Fibroblast of skin of right quadriceps (primary cell): ENCODE measurements at places on chromosomes 16 and 17.

GRCh38 chr17:3643889-3644349 lies 7.4 kb downstream of the CTNS start:
- no peak for DNase-seq

- DNase-seq = peak; percentile 50
Observed at GRCh38 chr17:72556944-72557826, 436.4 kb downstream of the SOX9 start.

- no peak for DNase-seq
Observed at GRCh38 chr16:79053577-79053976, 547.0 kb downstream of the MAF start.

- no peak for DNase-seq
Observed at GRCh38 chr17:49914664-49915063, 54.3 kb upstream of the DLX4 start.

- DNase-seq = no peak
Observed at GRCh38 chr16:13348416-13348815, 447.0 kb downstream of the SHISA9 start.

- no peak for DNase-seq
Observed at GRCh38 chr17:43988301-43988700, 16.1 kb upstream of the NAGS start.

DNA sequence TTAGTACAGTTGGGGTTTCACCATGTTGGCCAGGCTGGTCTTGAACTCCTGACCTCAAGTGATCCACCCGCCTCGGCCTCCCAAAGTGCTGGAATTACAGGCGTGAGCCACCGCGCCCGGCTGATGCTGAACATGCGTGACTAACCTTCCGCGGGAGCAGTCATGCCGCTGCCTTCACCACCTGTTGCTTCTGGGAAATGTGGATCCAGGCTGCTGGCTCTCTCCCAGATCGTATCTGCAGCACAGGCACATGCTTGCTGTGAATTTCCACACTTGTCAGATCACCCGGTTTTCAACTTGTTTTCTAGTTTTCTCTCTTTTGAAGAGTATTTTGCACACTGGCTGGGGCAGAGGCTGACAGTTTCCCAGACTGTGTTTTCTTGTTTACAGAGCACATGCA lies 97.9 kb downstream of the ADCY9 start:
- peak; percentile 38 for DNase-seq

DNA sequence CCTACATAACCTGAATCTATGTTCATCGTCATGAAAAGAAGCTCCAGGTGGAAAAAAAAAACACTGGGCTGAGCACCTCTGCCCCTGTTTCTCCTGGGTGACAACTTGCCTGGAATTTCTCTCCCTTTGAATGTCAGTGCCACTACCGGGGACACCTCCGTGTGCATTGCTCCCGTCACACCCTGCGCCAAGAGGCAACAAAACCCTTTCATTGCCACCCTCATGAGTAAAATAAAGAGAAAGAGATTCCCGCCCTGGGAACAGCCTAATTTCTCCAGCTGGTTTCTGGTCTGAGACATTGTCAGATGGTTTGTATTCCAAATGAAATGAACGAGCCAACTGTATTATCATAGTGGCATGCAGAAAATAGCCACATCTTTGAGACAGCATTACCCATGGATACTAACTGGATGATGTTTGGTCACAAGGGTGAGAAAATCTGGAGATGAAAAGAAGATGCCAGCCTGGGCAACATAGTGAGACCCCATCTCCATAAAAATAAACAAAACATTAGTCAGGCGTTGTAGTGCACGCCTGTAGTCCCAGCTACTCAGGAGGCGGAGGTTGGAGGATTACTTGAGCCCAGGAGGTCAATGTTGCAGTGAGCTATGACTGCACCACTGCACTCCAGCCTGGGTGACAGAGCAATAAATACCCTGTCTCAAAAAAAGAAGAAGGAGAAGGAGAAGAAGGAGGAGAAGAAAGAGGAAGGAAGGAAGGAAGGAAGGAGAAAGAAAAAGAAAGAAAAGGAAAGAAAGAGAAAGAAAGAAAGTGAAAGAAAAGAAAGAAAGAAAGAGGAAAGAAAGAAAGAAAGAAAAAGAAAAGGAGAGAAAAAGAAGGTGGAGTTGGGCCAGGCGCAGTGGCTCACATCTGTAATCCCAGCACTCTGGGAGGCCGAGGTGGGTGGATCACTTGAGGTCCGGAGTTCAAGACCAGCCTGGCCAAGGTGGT lies 42.2 kb upstream of the ADCY9 start:
- no peak for DNase-seq

DNA sequence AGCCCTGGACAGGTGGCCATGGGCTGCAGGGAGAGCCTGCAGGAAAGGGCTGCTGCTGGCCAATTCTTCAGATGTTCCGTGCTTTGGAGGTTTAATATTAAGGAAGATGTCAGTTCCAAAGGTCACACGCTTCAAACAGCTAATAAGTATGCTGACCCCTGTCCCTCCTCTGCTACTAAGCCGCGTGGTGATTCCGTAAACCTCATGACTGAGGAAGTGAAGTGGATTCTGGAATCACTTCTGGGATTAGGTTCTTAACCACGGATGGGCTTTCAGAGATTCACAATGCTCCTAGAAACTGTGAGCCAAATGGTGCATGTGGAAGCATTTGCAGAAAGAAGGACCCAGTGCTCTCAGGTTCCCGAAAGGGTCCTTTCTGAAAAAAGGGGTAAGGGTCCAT lies 28.5 kb upstream of the ERN1 start:
- no peak for DNase-seq

- no peak for DNase-seq
Observed at GRCh38 chr17:69679829-69680228, 265.3 kb downstream of the MAP2K6 start.

DNA sequence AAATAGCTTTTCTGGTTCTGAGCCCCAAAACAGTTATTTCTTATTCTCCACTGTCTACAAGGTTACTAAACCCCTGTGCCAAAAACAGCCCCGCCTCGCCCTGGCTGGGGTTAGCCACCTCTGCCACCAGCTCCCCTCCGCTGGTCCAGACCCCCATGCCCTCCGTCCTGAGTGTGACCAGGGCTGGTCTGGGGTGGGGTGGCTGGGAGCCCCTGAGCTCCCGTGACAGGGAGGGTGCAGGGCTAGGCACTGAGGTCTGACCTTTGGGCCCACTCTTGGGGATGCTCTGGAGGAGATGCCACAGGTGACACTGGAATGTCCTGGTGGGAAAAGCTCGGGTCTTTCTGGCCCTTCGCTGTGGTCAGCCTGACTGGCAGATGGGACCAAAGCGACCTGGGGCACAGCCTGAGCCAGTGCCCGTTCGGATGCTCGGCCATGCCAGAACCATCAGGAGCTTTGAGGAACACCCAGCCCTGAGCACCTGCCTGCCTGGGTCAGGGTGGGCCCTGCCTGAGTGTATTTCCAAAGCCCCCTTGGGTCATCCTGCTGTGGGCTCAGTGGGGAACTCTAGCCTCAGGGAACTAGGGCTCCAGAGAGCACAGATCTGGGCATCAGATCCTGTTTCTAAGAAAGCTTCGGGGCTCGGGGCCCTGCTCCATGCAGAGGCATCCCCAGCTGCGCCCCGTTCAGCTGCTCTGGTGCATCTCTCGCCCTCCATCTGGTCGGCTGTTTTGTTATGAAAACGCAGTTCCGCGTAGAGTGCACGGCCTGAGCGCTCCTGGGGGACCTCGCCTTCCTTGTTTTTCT lies 72.1 kb upstream of the GNG13 start:
- DNase-seq = no peak

DNA sequence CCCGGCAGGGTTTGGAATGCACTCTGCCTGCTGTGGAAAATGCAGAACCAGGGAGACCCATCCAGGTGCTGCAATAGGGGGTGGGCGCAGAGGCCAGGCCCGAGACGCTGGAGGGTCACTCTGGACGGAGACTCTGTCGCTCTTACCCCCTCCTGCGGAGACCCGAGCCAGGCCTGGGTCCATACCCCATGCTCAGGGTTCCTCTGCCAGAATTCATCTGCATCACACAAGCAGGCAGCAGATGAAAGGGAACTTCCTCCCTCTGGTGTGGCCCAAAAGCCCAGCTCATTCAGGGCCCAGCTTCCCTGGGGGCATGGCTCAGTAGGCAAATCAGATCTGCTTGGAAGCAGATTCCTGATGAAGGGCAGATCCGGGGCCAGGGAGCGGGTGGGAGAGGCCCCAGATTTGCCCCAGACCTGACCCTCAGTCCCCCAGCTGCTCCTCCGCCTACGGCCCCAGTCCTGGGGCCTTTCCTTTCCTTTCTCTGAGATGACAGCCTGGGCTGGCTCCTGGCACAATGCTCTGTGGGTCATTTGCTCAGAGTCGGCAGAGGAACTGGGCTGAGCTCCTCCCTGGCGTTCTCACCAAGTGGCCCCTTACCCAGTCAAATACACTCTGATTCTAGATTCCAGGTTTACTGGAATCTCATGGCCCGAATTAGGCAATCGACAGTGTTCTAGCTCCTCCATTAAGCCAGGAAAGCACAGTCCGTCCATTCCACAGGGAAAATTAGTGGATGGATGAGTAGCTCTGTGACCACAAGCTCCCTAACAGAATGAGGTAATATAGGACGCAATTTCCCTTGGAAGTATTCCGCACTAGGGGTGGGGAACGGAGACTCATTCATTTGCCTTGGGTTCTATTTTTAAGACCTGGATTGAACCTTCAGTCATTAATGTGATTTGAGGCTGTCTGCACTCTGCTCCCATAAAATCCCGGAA lies 19.1 kb upstream of the RASD1 start:
- peak; percentile 92 for DNase-seq

DNA sequence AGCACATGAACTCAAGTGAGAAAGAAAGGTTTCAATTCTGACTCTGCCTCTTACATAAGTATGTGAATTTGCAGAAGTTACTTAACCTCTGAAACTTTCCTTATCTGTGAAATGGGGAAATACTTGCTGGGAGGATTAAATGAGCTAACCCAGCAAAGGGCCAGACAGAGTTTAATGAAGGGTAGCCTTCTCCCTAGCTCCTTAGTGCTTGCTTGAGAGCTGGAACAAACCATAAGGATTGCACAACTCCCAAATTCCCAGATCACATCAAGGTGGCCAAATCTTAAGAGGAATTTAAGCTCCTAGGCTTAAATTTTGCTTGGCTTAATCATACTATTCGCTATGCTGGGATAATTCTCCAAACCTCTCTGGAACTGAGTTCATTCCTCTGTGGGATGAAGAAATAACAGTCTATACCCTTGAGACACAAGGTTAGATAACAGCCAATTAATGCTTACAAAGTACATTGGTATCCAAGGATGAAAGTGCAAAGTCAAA lies 11.8 kb upstream of the WSB1 start:
- peak; percentile 56 for DNase-seq

- no peak for DNase-seq
Observed at GRCh38 chr17:20241855-20242254, 225.5 kb downstream of the LGALS9B start.

DNA sequence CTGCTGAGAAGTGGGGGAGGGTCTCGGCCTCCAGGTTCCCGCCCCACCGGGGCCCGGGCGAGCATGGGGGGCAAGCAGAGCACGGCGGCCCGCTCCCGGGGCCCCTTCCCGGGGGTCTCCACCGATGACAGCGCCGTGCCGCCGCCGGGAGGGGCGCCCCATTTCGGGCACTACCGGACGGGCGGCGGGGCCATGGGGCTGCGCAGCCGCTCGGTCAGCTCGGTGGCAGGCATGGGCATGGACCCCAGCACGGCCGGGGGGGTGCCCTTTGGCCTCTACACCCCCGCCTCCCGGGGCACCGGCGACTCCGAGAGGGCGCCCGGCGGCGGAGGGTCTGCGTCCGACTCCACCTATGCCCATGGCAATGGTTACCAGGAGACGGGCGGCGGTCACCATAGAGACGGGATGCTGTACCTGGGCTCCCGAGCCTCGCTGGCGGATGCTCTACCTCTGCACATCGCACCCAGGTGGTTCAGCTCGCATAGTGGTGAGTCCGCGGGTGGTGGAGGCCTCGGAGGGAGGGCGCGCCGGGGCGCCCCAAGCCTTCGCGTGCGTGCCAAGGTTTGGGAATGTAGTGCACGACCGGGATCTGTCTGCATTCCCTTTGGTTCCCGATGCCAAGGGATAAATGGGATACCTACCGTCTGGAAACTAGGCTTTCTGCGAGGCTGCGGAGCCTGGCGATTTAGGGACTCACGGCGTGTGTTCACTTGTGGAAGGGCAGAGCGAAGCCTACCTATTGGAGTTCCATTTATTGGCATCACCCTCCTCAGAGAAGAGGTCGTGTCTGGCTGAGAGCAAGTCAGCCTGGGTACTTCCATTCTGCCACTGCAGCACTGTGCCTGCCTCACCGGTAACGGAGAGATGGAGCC lies 1.0 kb downstream of the ZNRF1 start:
- DNase-seq = peak; percentile 36

GRCh38 chr16:30121741-30122571 lies 1.1 kb downstream of the MAPK3 start:
- DNase-seq = no peak

DNA sequence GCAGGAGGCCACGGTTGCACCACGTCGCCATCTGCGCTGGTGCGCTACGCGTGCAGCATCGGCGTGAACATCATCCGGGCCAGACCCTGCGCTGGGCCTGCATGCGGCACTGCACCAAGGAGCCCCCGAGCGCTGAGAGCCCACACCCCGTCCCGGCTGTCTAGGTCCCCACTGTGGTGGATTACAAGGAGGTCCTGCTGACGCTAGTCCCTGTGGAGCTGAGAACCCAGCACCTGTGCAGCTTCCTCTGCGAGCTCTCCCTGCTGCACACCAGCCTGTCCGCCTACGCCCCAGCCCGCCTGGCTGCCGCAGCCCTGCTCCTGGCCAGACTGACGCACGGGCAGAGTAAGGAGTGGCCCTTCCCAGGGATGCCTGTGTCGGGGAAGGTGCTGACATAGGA lies 10.8 kb upstream of the TEDC2 start:
- DNase-seq = no peak

- no peak for DNase-seq
Observed at GRCh38 chr16:65421596-65421995, 299.7 kb upstream of the CDH11 start.

DNA sequence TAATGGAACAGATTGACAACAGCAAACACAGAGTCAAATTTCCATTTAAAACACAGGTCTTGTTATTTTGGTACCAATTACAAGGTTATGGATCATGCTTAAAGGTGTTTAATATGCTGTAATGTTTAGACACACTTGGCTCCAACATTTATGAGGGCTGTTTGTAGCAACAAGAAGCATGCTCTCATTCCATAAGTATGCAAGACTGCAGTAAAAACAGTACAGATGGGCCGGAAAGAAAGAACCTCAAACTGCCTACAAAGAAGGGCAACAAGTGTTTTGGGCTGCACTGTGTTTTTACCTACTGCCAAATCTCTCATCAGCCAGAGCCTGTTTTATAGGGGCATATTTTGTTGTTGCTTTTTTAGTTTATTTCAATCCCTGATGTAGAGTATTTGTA lies 100.5 kb upstream of the HS3ST3A1 start:
- peak; percentile 65 for DNase-seq
